Esophagus squamous epithelium (tissue), 5 donors: ENCODE measurements at places on chromosomes 7 and 10. TPM values are rescaled to one million over a fixed set of nuclear protein-coding genes. Genes with fewer than 3 reads are reported as not detected.

DNA sequence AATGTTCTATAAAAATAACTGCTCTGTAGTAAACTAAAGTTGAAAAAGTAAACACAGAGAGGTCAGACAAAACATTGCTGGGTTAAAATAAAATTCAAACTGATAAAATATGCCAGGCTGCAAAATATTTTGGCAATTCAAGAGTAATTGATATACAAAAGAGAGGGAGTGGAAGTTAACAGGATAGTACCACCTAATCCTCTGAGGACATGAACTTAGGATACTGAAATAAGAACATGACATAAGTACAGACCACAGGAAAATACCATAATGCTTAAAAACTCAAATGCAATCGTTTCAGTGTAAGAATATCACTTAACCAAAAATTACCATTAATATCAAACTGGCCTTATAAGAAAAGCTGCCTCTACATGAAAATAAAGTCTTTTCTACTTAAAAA, 37.6 kb upstream of the GPR22 start:
- H3K4me3 ChIP-seq: no peak overlapping the region
- DNase-seq: no peak
- no peaks in the 10 kb centered on the region for H3K27me3 ChIP-seq
- no peaks in the 10 kb centered on the region for H3K4me1 ChIP-seq
- H3K27ac ChIP-seq: no peak overlapping the region

NODAL gene
- total RNA-seq: not detected

VWC2 gene
- total RNA-seq: 0.03 TPM

DNA sequence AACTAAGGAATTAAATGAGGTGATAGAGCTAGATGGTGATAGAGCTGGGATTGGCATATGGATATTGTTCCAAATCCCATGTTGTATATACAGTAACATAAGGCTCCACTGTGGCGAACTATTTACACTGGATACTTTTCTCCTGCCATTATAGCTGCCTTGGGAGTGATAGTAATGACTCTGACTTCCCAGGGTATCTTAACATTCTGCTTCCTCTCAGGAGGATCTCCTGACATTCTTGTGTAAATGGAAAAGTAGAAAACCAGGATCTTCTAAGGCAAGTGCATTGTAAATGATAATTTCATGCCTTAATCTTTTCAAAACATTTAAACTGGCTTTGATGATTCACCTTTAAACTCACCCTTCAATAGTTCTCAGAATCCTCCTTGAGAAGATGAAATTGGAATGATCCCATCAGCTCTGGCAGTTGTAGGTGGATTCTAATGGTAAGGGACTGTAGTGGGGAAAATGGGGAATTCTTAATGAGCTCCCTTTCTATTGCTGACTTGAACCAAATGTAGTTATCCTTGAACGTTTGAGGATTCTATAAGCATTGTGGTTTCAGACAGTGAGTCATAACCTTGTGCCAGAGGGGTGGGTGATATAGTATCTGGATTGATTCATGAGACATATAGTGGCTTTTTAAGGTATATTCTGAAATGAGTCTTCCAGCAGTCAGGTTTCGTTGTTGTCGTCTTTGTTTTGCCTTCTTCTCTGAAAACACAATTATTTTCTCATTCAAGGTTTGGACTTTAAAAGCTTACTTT, 450.0 kb downstream of the SUGCT start:
- no peak overlapping the region for H3K4me3 ChIP-seq
- no peak overlapping the region for H3K27ac ChIP-seq
- no peaks in the 10 kb centered on the region for H3K27me3 ChIP-seq
- no peaks in the 10 kb centered on the region for H3K36me3 ChIP-seq

DNA sequence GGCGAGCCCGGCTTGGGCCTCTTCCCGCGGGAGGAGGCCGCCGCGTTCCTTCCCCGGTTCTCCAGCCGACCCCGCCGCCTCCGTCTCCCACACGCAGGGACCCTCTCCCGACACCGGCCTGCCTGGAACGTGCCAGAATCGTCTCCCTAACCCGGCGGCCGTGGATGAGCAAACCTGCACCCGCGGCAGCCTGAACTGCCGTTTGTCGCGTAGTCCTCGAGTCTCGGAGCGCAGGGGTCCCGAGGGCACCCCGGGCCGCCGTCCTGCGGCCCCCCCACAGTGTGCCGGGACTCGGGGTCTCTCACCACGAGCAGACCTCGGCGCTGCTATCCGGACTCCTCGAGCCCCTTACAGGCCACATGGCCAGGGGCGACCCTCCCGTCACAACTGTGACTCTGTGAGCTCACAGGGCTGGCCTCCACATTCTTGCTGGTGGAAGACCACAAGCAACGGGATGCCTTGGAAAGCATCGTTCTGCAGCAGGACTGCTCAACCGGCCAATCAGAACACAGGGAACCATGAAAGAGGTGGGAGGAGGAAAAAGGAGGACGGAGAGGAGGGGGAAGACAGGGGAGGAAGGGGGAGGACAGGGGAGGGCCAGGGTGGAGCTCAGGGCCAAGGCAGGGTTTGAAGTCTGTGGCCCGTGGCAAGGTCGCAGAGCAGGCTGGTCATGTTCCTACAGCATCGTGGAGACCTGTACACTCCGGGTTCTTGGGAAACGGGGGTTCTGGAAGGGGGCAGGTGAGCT, 276.9 kb downstream of the DNAJB6 start:
- no peaks in the 10 kb centered on the region for H3K36me3 ChIP-seq
- no peak overlapping the region for H3K27ac ChIP-seq
- no peak for DNase-seq
- H3K27me3 ChIP-seq: peaks cover 9% of the 10 kb centered on the region
- peak overlapping the region; percentile 49 for H3K4me3 ChIP-seq
- H3K4me1 ChIP-seq: no peaks in the 10 kb centered on the region

CPN1 gene
- total RNA-seq: not detected

SLC26A5 gene
- total RNA-seq: not detected

GRCh38 chr7:40300146-40300670, 165.4 kb downstream of the SUGCT start:
- no peak overlapping the region for H3K27ac ChIP-seq
- DNase-seq: no peak
- H3K36me3 ChIP-seq: no peaks in the 10 kb centered on the region
- H3K27me3 ChIP-seq: no peaks in the 10 kb centered on the region
- no peak overlapping the region for H3K4me3 ChIP-seq

SLC25A40 gene
- 8.3 TPM for total RNA-seq

DNA sequence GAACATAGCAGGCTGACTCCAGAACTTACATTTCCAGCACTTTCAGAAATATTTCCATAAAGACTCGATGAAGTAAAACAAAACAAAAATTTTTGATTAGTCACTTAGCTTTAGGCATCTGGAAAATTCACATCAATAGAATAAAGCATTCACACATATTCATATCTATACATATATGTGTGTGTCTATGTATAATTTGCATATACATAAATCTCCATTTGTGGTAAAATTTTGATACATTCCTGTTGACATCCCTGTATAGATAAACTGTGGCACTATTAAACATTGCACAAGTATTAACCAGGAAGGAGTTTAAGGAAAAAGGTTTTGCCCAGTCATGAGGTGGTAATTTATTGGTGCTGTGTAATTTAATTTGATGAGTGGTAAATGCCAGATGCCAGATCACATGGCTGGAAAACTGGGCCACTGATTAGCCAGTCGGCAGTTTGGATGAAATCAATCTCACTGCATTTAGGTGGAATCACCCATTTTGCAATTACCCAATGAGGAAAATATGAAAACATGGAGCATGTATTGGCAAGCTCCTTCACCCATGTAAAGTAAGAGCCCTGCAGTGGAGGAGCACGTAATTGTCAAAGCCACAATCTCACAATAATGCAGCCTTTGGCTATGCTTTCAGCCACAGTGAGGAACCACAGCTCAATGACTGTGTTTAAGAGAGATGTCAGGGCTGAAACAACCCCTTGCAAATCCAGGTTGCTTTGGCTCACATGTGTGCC, 294.6 kb downstream of the RNLS start:
- H3K4me3 ChIP-seq: no peak overlapping the region
- H3K4me1 ChIP-seq: no peaks in the 10 kb centered on the region
- DNase-seq: no peak

SVOPL gene
- total RNA-seq: 0.18 TPM

GRCh38 chr7:92968502-92968901, 132.1 kb upstream of the CDK6 start:
- H3K27ac ChIP-seq: no peak overlapping the region
- H3K4me1 ChIP-seq: no peaks in the 10 kb centered on the region
- no peak for DNase-seq
- H3K4me3 ChIP-seq: no peak overlapping the region
- H3K36me3 ChIP-seq: no peaks in the 10 kb centered on the region

C10orf62 gene
- total RNA-seq: not detected

DNA sequence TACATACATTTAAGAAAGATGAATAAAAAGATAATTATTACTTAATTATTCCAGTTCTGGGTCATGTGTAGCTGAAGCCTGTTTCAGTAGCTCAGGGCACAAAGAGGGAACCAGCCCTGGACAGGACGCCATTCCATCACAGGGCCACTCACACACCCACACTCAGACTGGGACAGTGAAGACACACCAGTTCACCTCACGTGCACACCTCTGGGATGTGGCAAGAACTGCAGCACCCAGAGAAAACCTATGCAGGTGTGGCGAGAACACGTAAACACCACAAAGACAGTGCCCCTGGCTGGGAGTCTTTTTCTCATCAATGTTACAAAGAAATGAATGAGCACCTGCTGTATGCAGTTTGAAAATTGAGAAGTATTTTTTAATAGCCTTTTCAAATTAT, 1.6 kb upstream of the IDI1 start:
- H3K4me1 ChIP-seq: peaks cover 14% of the 10 kb centered on the region
- H3K36me3 ChIP-seq: no peaks in the 10 kb centered on the region
- H3K27ac ChIP-seq: peak overlapping the region; percentile 98
- no peak for DNase-seq

DNA sequence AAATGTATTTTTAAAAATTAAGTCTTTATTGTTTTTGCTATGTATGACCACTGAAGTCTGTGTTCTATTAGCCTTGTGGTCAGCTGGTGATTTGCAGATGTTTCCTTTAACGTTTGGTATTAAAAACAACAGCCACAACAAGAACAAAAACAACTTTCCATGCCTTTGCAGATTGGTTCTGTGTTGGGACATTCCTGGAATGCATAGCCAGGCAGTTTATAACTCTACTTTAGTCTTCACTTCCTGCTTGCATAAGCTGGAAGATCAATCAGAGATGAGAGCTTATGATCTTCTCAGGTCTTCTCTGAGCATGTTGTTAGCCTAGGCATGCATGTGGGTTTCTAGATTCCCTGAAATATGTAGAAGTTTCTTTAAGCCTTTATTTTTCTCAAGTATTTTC, 58.9 kb upstream of the SEMA3C start:
- no peak overlapping the region for H3K27ac ChIP-seq
- no peak overlapping the region for H3K4me3 ChIP-seq
- H3K27me3 ChIP-seq: no peaks in the 10 kb centered on the region
- DNase-seq: no peak

NEURL1 gene
- total RNA-seq: 0.19 TPM

SPDYE6 gene
- not detected for total RNA-seq

DNA sequence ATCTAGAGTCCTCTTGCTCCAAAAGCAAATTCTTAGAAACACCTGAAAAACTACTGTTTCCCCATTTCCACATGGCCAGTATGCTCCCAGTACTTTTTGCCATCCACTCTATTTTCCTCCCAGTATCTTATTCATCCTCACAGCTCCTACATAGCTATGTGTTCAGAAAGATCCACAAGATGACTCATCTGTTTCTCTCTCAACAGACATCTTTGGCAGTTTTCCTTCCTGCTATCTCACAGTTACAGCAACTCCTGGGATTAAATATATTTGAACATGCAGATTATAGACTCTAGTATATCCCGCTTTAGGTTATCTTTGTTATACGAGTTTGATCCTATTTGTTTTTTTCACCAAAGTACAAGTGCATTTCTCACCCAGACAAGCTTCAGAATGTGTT, 675.6 kb upstream of the POT1 start:
- H3K36me3 ChIP-seq: no peaks in the 10 kb centered on the region
- no peaks in the 10 kb centered on the region for H3K4me1 ChIP-seq
- H3K27ac ChIP-seq: no peak overlapping the region
- H3K27me3 ChIP-seq: no peaks in the 10 kb centered on the region
- no peak overlapping the region for H3K4me3 ChIP-seq

GRCh38 chr7:148772297-148773089, 73.8 kb downstream of the CUL1 start:
- no peak overlapping the region for H3K4me3 ChIP-seq
- H3K4me1 ChIP-seq: no peaks in the 10 kb centered on the region
- H3K27me3 ChIP-seq: no peaks in the 10 kb centered on the region
- DNase-seq: no peak

ADGRA1 gene
- not detected for total RNA-seq

TUBAL3 gene
- 0.19 TPM for total RNA-seq

GRCh38 chr7:41027428-41028115, 675.3 kb downstream of the INHBA start:
- H3K27ac ChIP-seq: no peak overlapping the region
- no peaks in the 10 kb centered on the region for H3K4me1 ChIP-seq
- no peak overlapping the region for H3K4me3 ChIP-seq

GRCh38 chr10:2464483-2464882, 602.9 kb upstream of the PFKP start:
- H3K27me3 ChIP-seq: no peaks in the 10 kb centered on the region
- no peaks in the 10 kb centered on the region for H3K36me3 ChIP-seq
- DNase-seq: no peak
- H3K27ac ChIP-seq: no peak overlapping the region
- H3K4me1 ChIP-seq: no peaks in the 10 kb centered on the region

IQCE gene
- total RNA-seq: 5.3 TPM

DNA sequence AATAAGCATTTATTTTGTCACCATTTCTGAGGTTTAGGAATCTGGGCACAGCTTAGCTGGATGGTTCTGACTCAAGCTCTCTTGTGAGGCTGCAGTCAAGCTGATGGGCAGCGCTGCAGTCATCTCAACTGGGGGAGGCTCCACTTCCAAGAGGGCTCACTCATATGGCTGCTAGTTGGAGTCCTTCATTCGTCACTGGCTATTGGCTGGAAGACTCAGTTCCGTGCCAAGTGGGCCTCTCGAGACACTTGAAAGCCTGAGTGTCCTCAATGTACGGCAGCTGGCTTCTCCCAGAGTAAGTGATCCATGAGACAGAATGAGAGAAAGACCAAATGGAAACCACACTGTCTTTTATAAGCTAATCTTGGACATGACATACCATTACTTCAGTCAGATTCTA, 21.6 kb upstream of the COL13A1 start:
- H3K4me3 ChIP-seq: no peak overlapping the region
- no peak overlapping the region for H3K27ac ChIP-seq
- H3K4me1 ChIP-seq: no peaks in the 10 kb centered on the region
- DNase-seq: no peak
- no peaks in the 10 kb centered on the region for H3K27me3 ChIP-seq

HMX2 gene
- not detected for total RNA-seq

DNA sequence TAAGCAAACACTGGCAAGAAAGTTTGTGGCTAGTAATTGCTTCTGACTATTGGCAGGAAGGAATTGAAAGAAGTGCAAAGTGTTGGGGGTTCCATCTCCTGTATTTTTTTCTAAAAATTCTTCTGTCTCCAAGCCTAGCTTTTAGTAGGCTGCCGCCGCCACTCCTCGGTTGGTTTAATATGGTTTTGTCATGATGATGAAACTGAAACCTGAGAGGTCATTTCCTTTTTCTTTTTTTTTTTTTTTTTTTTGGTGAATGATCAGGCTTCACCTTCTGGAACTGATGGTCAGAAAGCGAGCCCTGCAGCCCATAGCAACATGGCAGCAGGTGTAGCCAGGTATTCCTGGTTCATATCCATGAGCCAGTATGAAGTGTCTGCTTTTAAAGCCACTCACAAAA, 75.3 kb upstream of the AGBL3 start:
- H3K4me3 ChIP-seq: no peak overlapping the region
- H3K27ac ChIP-seq: peak overlapping the region; percentile 6
- H3K4me1 ChIP-seq: peaks cover 51% of the 10 kb centered on the region
- no peaks in the 10 kb centered on the region for H3K36me3 ChIP-seq
- no peaks in the 10 kb centered on the region for H3K27me3 ChIP-seq

R3HCC1L gene
- 8.1 TPM for total RNA-seq

CYP3A7 gene
- total RNA-seq: not detected
